Stimulated activated naive CD8-positive, alpha-beta T cell treated with anti-CD3 and anti-CD28 coated beads, Interleukin-15, amount 100 ng/mL, for 72 hours (primary cell): ENCODE measurements at places on chromosomes 11 and 22.
A peak's percentile ranks its signal among the peaks of the same experiment; 100 is the strongest.

DNA sequence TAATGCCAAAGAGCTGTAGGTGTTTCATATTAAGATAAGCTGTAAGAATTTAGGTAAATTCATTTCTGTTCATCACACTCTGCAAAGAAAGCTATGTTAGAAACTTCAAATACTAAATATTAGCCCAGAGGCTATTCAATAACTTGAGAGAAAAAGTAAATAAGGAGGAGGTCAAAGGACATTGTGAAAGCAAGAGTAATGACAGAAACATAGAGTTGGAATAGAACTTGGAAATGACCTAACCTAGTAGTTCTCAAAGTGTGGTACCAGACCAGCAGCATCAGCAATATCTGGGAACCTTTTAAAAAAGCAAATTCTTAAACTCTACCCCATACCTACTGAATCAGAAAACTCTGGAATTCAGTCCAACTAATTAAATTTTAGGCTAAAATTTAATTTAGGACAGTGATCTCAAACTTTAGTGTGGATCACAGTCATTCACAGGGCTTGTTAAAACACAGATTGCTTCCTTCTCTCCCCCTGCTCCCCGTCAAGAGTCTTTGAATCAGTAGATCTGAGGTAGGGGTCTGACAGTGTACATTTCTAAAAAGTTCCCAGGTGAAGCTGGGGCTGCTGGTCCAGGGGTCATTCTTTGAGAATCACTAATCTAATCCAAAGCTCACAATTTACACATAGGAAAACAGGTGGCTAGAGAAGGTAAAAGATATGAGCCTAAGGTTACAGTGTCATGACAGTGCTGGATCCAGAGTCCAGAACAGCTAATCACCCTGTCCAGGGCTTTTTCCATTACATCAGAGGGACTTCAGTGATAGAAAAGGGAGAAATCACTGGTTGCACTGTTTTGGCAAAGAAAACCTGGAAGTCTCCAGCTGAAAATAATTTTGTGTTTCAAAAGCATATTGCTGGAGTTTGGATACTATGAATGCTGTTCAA, 241.1 kb downstream of the SOX6 start:
- DNase-seq = no peak

DNA sequence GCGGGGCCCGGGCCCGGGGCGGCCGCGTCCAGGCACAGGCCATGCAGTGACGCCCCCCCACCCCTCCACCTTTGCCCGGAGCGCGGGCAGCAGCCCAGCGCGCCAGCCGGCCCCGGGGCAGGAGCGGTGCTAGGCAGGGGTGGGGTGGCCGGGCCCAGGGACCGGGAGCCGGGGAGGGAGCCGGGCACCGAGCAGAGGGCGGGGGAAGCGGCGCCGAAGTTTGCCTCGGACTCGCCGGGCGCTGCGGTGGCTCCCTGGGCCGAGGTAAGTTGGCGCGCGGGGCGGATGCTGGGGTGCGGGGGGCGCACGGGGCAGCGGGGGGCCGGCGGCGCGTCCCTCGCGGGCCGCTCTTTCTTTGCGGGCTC, 332 bp downstream of the TEAD1 start:
- no peak for DNase-seq

GRCh38 chr11:24560324-24560723, 63.5 kb downstream of the LUZP2 start:
- no peak for DNase-seq

GRCh38 chr11:44868455-44869421, 81.9 kb downstream of the TP53I11 start:
- DNase-seq = no peak

DNA sequence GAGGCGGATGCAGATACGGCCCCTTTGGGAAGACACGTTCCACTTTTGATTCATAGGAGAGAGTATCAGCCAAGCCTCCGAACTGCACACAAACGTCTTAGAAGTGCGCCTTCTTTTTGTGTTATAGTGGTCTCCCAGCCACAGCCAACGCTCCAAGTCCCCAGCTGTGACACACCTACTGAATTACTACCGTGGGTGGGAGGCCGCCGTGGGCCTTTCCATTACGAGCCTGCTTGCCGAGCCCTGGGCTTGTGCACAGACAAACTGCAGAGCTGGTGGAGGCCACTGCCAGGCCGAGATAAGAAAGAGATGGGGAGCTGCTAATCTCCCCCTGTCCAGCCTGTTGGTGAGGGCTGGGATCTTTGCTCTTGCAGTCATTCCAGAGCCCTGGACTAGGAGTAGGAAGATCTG, 761 bp downstream of the HMBS start:
- no peak for DNase-seq

- DNase-seq = no peak
Observed at GRCh38 chr11:1403721-1404460, 14.2 kb downstream of the BRSK2 start.

- no peak for DNase-seq
Observed at GRCh38 chr11:18770479-18771125, 21.0 kb downstream of the PTPN5 start.

- DNase-seq = no peak
Observed at GRCh38 chr11:109957000-109957399, 136.2 kb upstream of the ZC3H12C start.

DNA sequence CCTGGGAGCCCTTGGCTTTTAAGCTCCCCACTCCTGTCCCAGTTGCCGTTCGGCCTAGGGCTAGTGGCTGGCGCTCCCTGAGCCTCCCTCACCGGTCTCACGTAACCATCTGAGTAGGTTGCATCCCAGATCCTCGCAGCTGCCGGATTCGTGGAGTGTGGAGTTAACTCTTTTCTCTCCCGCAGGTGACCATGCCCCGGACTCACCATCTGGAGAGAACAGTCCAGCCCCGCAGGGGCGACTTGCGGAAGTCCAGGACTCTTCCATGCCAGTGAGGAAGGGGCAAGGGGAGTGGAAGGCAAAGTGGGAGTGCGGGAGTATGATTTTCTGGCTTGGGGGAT, 902 bp downstream of the MUS81 start:
- no peak for DNase-seq

DNA sequence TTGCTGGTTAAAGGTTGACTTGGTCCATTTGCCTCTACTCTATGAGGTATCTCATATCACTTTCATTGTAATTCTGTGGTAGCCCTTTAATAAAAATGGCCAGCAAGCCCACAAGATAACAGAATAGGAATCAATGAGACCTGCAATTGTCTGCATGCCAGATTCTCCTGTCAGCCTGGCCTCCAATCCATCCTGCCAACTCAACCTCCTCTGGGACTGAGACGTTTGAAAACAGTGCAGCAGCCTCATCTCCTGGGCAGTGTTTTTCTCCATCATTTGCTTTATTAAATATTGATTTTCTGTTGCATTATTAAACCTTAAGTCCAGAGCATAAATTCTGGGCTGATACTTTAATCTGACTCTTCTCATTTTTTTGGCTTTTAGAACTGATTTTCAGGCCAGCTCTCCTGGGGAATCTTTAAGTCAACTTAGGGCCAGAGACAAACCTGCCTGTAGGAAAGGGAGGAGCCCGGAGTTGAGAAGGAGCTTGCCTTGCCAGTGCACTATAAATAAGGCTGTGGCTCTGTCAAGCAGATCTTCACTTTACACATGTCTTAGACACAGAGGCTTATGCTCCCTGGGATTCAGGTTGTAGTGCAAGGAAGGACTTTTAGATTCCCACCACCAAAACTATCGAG, 798.0 kb downstream of the NTM start:
- DNase-seq = no peak

DNA sequence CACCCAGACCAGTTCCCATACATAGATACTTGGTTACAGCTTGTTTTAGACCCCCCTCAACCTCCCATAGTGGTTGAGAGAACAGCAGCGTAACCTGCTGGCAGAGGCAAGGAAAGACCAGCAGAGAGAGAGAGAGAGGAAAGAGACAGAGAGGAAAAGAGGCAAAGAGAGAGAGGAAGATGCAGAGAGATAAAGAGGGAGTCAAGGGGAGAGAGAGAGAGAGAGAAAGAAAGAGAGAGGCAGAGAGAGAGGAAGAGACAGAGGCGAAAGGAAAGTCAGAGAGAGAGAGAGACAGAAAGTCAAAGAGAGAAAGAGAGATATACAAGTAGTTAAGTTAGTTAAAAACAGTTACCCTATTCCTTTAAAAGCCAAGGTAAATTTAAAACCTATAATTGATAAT, 52.5 kb downstream of the NEU3 start:
- DNase-seq = no peak

DNA sequence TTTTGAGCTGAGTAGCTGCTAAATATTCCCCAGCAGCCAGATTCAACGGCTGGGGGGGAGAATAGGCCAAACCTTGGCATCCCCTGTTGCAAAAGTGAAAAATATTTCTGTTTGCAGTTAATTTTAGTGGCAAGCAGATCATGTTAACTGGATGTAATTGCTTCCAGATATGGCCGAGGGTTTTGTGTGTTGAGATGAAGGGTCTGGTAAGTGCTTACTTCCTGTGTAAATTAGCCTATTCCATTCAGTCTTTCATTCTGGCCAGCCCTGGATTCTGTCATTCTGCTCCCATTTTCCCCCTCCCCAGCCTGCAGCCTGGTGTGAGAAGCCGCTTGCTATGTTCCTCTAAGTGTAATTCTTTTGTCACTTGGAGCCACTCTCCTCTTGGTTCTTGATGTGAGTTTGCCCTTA, 17.4 kb downstream of the ZBTB16 start:
- DNase-seq = no peak

DNA sequence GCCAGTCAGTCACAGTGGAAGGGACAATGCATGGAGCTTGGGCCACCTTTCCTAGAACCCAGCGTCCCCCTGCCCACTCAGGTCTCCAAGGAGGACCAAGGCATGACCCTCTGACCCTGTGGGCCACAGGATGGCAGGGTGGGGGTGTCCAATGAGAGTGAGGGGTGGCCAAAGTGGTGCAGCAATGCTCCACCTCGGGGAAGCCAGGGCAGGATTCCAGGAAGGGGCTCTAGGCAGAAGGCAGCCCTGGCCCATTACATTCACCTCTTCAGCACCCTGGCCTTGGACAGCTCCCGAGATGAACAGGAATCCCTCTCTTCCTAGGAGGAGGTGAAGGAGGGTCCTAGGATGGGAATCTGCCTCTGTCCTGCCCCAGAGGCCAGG, 597.5 kb downstream of the BRD1 start:
- no peak for DNase-seq

DNA sequence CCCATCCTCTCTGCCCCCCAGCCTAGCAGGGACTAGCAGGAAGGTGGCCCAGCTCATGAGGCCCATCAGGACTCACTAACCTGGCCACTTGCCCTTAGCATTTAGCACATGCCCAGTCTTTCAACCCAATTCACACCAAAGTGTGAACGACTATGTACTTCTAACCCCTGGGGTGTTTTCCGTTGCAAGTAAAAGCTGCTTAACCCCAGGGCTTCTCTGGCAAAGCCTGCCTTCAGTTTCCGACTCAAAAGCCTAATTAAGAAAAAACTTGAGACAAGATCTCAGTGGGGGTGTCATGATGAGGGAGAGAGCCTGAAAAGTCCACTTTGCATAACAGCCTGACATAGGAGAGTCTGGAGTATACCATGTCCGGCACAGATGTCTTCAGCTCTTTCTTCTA, 347.8 kb downstream of the MN1 start:
- no peak for DNase-seq

GRCh38 chr11:86687185-86687778, 14.9 kb upstream of the ME3 start:
- no peak for DNase-seq

DNA sequence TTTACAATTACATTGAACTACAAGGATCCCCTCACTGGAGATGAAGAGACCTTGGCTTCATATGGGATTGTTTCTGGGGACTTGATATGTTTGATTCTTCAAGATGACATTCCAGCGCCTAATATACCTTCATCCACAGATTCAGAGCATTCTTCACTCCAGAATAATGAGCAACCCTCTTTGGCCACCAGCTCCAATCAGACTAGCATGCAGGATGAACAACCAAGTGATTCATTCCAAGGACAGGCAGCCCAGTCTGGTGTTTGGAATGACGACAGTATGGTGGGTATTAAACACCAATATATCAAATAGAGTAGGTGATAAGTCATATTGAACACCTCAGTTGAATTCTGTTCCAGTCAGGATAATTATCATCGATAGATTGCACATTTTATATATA, 4.4 kb downstream of the FBXO7 start:
- DNase-seq = no peak

- DNase-seq = no peak
Observed at GRCh38 chr11:92137747-92138146, 86.9 kb upstream of the FAT3 start.

GRCh38 chr11:2273311-2273710, 2.9 kb upstream of the ASCL2 start:
- DNase-seq = no peak

DNA sequence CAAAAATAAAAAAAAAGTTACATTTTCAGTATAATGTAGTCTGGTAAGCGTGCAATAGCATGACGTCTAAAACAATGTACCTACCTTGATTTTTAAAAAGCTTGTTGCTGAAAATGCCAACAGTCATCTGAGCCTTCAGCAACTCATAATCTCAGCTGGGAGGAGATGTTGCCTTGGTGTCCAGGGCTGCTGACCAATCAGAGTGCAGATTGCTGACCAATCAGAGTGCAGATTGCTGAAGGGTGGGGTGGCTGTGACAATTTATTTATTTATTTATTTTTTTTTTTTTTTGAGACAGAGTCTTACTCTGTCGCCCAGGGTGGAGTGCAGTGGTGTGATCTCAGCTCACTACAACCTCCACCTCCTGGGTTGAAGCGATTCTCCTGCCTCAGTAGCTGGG, 17.8 kb downstream of the ZBED4 start:
- no peak for DNase-seq

GRCh38 chr11:30128269-30128932, 102.4 kb upstream of the FSHB start:
- no peak for DNase-seq

DNA sequence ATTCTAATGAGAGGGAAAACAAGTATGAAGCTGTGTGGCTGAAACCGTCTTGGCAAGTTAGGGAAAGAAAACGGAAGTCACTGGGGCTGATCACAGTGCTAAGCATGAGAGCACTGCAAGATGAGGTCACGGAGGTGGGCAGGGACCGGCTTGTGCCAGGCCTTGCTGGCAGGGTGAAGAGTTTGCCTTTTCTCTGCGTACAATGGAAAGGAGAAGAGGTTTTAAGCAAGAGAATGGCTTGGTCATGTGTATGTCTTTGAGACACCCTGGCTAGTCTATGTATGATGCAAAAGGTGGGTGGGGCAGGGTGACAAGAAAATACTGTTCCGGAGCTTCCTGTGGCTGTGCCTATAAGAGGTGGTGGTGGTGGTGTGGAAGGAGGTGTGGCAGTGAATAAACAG, 567.9 kb downstream of the NTM start:
- no peak for DNase-seq

- DNase-seq = peak; percentile 40
Observed at GRCh38 chr22:44595841-44596341, 97.9 kb upstream of the RTL6 start.

DNA sequence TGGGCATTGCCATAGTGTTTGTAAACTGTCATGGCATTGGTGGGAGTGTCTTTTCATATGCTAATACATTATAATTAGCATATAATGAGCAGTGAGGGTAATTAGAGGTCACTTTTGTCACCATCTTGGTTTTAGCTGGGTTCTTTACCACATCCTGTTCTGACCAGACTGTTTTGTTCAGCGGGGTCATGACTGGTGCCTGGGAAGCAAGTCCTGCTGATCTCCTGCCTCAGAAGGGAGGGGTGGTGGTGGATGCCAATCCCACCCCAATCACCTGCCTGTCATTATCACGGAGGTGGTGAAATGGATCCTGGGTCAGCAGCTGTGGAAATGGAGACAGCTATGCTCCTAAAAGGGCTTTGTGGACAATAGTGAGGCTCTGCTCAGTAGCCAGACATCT, 31.2 kb downstream of the IL18 start:
- no peak for DNase-seq
